ENCODE measurements at places on chromosomes 1 and 21.
A peak's percentile ranks its signal among the peaks of the same experiment; 100 is the strongest.

GRCh38 chr1:98556521-98557158 lies 104.9 kb upstream of the SNX7 start:
- no peak for ATAC-seq

DNA sequence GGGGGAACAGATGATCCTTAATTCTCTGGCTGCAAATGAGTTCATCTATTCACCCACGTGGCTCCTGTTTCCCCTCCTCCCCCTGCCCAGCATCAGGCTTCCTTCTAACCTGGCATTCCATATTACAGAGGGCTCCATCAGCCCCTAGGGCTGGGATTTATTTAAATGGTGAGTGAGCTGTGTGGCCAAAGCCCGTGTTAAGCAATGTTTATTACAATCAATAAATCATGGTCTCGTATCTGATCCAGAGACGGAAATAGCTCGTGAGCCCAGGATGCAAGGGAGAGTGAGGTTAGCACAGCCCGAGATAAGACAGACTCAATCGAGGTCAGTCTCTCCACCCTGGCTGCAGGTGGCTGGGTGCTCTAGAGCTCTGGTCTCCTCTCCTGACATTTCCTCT lies 43.1 kb upstream of the IGSF21 start:
- ATAC-seq: no peak

DNA sequence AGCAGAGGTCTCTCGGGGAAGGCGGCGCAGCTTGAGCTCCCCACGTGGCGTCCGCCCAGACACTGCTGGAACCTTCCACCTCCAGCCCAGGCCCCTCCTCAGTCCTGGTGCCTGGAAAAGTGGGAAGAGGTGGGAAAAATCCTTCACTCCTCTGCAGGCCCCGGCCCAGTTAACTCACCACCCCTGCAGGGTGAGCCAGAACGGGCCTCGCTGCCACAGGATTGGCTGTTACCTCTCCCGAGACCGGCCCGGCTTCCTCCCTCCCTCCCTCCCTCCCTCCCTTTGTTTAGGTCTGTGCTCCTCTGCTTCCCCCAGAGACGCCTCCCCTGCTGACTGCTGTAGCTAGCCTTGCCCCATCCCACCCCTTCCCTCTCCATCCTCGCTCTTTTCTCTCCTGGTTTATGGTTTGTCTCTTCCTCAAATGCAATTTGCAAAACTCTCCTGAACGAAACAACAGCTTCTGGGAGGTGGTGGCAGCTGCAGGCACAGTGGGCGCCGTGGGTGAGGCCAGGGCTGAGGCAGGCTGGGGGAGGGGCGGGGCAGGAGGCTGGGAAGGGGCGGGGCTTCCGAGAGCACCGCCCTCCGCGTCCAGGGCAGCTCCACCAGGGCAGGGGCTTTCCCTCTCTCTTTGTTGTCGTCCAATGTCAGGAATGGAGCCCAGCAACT lies 6.5 kb downstream of the CAPN9 start:
- ATAC-seq: peak; percentile 72

DNA sequence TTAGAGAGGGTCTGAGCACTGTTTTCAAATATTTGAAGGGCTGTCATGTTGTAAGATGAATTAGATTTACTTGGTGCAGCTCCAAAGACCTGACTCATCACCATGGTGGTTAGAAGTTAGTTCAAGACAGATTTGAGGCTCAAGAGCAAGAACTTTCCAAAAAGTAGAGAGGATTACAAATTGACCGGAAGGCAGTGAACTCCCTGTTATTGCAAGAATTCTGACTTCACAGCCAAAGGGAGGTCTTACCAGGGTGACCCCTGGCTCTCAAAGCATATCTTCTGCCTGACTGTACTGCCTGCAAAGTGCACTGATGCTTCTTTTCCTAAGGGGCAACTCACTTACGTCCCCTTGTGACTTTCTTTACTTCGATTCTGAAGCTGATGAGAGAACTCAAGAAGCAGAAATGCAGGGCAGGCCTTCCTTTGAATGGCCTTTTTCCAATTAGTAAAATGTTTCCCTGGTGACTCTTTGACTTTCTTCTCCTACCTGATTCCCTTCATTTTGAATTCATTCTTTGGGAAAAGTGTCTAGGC lies 86.4 kb downstream of the NAV1 start:
- ATAC-seq: no peak

DNA sequence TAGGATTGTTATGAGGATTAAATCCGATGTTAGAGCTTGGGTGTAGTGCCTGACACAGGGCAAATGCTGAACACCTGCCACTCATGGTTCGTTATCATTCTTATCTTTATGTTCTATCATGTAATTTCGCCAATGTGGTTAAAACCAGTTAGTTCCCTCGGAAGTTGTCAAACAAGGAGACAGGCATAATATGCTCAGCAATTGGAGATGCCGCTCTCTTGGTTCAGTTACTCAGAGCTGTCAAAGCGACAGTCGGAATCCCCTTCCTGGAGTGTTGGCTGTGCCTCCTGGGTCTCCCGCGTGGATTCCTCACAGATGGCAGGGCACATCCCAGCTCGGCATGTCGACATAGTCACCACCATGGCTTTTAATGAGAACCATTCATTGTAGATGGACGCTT lies 192.2 kb downstream of the ROR1 start:
- no peak for ATAC-seq

GRCh38 chr1:7811476-7811875 lies 27.4 kb downstream of the PER3 start:
- ATAC-seq: no peak
